ENCODE measurements at places on chromosomes 5 and 9.

- no peak for DNase-seq
Observed at GRCh38 chr5:151591144-151591819, at the start of gene FAT2. Gene FAT2, minus strand, starts transcription at chr5:151591331. Its CDS starts 22,400 bp downstream, at chr5:151568931.

- DNase-seq = no peak
Observed at GRCh38 chr5:96254980-96255691, 177.9 kb downstream of the PCSK1 start.

GRCh38 chr5:12119657-12120056 lies 215.4 kb upstream of the CTNND2 start:
- DNase-seq = no peak

- DNase-seq = no peak
Observed at GRCh38 chr5:38745836-38746732, 99.7 kb upstream of the OSMR start.

DNA sequence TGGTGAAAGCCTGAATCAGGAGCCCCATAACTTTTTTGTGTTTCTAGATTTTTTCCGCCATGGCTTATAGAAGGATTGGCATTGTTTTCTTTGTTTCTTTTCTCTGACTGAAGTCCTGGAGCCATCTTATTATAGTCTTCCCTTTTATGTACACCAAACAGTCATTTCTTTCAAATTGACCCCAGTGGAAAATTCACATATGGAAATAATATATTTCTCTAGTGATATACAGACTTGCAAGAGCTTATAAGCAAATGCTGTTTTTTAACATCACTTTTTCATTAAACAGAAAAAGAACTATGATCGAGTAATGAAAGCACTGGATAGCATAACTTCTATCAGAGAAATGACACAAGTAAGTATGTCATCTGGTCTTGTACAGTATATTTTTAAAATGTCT lies 155.6 kb downstream of the PARP8 start:
- DNase-seq = no peak

DNA sequence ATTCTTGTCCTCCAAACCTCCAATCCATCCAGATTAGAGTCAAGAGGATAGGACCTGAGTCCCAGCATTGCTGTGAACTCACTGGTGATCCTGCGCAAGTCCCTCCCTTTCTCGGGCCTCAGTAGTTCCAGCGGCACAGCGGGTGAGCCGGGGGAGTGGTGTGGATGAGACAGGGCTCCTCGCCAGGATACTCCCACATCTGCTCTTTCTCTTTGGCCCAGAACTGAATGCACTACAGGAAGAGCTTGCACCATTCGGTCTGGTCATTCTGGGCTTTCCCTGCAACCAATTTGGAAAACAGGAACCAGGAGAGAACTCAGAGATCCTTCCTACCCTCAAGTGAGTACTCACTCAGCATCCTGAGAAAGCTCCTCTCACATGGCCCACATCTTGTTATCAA lies 6.3 kb downstream of the GPX3 start:
- DNase-seq = no peak

GRCh38 chr5:129112295-129112694 lies 17.7 kb downstream of the ISOC1 start:
- no peak for DNase-seq

- no peak for DNase-seq
Observed at GRCh38 chr5:50807661-50808060, 141.2 kb downstream of the PARP8 start.

- peak; percentile 3 for DNase-seq
Observed at GRCh38 chr5:43231977-43232376, 40.0 kb downstream of the NIM1K start.

DNA sequence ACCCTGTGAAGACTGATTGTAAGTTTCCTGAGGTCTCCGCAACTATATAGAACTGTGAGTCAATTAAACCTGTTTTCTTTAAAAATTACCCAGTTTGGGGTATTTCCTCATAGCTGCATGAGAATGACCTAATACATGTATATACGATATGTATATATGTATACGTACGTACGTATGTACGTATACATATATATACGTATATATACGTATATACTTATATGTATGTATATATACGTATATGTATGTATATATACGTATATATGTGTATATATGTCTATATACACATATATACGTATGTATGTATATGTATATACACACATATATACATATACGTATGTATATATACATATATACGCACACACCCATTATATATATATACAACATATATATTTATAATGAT lies 1153.0 kb upstream of the CDH18 start:
- no peak for DNase-seq

- DNase-seq = no peak
Observed at GRCh38 chr5:132839426-132840301, 9.2 kb upstream of the SHROOM1 start.

GRCh38 chr5:27318701-27319100 lies 280.3 kb upstream of the CDH9 start:
- DNase-seq = no peak

DNA sequence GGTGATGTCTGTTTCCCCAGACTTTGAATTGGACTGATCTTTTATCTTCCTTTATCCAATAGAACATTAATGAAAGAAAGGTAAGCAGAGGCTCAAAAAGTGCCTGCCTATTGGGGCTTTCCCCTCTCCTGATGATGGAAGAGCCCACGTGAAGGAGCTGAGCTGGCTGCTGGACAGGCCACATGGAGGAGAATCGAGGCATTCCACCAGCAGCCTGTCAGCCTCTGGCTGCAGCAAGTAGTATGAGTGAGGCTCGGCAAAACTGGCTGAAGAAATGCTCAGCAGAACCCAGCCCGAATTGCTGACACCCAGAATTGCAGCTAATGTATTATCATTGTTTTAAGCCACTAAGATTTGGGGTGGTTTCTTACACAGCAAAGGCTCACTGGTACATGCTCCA lies 66.5 kb upstream of the STC2 start:
- no peak for DNase-seq

- DNase-seq = no peak
Observed at GRCh38 chr9:75482566-75482965, 394.3 kb downstream of the OSTF1 start.

DNA sequence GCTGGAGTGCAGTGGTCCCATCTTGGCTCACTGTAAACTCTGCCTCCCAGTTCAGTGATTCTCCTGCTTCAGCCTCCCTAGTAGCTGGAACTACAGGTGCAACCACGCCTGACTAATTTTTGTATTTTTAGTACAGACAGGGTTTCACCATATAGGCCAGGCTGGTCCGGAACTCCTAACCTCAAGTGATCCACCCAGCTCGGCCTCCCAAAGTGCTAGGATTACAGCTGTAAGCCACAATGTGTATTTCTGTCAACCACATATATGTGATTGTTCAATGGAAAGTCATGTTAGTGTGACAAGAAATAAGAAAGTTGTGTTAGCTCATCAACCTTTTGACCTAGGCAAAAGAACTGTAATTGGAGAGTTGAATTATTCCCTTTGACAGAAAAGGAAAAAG lies 677.1 kb upstream of the CHD1 start:
- no peak for DNase-seq

- DNase-seq = no peak
Observed at GRCh38 chr9:93917121-93917853, 37.9 kb downstream of the BARX1 start.

DNA sequence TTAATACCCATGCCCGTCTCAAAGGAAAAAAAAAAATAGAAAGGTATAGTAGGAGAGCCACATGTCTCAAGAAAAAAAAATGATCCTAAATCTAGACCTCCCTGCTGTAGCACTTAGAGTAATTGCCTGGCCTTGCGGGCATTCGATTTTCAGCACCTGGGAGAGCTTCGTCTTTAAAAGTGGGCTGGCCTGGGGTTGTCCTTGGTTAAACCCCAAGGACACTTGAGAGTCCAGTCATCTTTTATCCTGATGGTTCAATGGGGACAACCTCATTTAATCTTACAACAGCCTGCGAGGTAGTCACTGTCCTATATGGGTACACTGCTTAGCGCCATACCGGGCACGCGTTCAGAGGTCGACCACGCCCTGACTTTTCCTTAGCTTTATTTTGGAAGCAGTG lies 60.1 kb downstream of the MAT2B start:
- no peak for DNase-seq

DNA sequence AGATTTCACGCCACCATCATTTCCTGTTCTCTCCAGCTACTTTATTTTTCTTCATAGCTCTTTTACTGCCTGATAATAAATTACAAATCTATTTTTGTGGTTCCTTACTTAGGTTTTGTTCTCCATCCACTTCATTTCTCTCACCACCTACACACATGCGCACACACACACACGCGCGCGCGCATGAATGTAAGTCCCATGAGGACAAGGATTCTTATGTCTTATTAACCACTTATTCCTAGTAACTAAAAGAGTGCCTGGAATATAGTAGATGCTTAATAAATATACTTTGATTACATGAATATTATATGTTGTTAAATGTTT lies 116.5 kb downstream of the TRPM6 start:
- no peak for DNase-seq

- no peak for DNase-seq
Observed at GRCh38 chr9:77912895-77913693, 118.5 kb downstream of the GNAQ start.

- DNase-seq = no peak
Observed at GRCh38 chr5:10964806-10965205, 203.8 kb upstream of the DAP start.

DNA sequence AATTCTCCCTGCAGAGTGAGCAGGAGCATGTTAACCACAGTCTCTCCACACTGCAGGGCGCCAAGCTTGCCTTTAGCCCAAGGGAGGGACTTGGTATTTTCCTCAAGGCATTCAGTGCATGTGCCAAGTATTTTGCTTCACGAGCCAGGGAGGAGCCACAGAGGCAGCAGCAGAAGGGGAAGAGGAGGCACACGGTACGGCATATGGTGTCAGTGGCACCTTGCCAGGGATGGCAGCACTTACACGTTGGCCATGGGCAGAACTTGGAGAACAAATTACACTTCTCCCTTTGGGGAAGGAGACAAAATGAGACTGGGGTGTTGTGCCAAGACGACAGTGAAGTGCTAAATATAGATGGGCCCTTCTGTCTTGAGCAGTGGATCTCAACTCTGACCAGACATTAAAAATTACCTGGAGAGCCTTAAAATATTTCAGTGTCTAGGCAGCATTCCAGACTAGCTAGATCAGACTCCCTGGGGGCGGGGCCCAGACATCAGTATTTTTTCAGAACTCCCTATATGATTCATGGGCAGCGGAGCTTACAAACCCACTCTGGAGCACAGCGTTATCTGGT lies 155.8 kb downstream of the DRD1 start:
- DNase-seq = no peak

GRCh38 chr5:77957931-77958521 lies 181.9 kb upstream of the TBCA start:
- no peak for DNase-seq

DNA sequence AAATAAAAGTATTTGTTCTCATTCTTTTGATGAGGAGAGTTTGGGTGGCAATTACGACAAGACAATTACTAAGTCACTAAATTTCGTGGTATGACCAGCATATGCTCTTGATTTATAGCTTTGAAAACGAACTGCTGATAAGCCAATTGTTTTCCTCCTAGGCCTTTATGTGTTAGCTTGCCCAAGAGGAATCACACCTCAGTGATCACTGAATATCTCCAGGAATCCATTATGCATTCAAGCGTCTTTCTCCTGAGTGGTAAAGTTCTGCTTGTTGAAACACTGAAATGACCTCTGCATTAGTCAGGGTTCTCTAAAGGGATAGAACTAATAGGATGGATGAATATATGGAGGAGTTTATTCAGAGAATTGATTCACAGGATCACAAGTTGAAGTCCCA lies 677.7 kb upstream of the MEF2C start:
- DNase-seq = no peak

DNA sequence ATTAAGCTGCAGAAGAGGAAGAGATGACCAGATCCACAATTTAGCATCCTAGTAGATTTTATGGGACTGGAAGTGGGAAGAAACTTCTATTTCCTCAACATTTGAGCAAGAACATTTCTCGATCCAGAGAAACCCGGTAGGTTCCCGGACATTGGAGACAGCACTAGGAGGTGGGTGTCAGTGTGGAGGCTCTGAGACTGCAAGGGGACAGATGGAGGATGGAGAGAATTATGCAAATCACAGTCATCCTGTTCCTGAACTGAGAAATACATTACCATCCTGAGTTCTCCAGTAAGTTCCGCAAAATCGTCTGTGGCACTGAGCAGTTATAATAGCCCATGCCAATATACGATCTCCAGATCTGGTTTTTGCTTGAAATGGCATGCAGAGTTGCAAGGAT lies 25.6 kb downstream of the GLDC start:
- no peak for DNase-seq

- no peak for DNase-seq
Observed at GRCh38 chr5:38641003-38641402, 84.6 kb upstream of the LIFR start.

DNA sequence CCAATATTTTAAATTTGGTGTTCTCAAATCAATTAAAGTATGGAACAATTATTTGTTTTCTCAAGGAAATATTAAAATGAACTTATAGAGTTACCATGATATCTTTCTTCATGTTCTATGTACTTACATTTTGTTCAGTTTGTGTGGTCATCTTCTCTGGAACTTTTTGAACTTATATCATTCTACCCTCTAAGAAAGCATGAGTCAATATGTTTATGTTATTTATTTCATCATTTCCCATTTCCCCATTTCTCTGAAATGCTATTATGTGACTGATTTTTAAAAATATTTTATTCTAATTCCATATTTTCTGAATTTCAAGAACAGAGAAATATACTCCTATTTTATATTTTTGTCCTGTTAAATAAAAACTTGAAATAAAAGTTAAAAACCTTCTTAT lies 123.5 kb upstream of the ACOT12 start:
- DNase-seq = no peak

Measured in activated CD4-positive, CD25-positive, alpha-beta regulatory T cell (primary cell).